ENCODE measurements at places on chromosomes 7 and 10. TPM values are rescaled to one million over a fixed set of nuclear protein-coding genes. Genes with fewer than 3 reads are reported as not detected.

DNA sequence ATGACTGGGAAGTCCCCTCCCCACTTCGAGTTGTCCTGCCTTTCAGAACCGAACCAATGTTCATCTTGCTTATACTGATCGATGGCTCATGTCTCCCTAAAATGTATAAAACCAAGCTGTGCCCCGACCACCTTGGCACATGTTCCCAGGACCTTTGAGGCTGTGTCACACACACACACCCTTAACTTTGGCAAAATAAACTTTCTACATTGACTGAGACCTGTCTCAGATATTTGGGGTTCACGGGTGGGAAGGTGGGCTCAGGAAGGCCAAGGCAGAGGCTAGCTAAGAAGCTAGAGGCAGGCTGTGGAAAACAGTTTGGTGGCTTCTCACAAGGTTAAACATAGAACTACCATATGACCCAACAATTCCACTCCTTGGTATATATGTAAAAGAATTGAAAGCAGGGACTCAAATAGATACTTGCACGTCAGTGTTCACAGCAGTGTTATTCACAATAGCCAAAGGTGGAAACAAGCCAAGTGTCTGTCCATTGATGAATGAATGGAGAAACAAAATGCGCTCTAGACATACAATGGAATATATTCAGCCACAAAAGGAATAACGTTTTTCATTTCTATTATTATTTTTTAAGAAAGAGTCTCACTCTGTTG lies 15.4 kb downstream of the PRF1 start:
- DNase-seq: no peak

DNA sequence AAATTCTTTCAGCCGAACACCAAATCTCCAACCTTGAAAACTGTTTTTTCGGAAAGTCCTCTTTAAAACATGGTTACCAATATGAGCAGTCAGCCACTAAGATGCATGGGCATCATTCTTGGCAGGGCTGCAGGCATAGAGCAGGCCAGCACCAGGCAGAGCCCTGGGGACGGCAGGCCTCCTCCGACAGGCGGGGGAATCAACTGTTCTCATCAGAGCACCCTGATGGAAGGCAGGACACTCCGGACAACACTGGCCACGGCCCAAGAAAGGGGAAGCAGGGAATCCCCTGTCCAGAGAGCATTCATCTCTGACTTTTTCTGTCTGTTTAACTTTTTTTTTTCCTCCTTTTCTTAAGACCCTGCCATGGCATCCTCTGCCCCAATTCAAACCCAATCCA lies 1.4 kb upstream of the NOS3 start:
- no peak for DNase-seq

PDE6C gene
- total RNA-seq: not detected

- DNase-seq: no peak
These were observed 13.6 kb downstream of the CLIP2 start for GRCh38 chr7:74302745-74303221.

DNA sequence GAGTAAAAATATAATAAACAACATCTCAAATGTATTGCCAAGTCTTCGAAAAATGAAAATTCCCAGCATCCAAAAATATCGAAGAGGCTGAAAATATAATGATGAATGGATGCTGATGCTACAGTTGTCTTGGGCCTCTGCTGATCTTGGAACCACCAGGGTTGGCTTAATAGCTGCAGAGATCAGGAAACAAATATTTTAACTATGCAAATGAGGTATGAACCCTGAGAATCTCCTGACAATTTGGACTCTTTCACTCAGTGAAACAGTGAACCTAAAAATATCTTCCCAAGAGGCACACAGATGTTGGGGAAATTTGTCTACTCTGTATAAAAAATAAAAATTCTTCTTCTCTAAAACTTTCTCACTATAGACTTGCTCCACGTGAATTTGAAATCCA lies 97.7 kb upstream of the EGFR start:
- DNase-seq: no peak

- peak; percentile 89 for DNase-seq
These were observed 43.2 kb upstream of the FAM133B start for GRCh38 chr7:92633211-92633906.

DNA sequence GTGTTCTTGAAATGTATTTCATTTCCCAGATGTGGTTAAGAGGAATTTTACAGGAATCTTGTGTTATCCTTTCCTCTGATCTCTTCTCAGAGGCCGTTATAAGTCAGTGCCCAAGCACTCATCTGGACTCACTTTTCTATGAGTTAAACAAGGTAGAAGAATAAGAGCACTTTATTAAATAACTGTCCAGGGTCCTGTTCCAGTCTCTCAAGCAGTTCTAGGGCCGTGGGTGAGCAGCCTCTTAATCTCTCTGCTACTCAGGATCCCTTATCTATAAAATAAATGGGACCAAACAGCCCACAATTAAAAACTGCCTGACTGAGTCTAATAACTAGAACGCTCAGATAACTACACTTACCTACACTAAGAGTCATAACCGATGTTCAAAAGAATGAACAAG lies 111.2 kb downstream of the OSBPL3 start:
- no peak for DNase-seq

- DNase-seq: no peak
These were observed 201.5 kb downstream of the ADAM12 start for GRCh38 chr10:126186766-126187165.

DNA sequence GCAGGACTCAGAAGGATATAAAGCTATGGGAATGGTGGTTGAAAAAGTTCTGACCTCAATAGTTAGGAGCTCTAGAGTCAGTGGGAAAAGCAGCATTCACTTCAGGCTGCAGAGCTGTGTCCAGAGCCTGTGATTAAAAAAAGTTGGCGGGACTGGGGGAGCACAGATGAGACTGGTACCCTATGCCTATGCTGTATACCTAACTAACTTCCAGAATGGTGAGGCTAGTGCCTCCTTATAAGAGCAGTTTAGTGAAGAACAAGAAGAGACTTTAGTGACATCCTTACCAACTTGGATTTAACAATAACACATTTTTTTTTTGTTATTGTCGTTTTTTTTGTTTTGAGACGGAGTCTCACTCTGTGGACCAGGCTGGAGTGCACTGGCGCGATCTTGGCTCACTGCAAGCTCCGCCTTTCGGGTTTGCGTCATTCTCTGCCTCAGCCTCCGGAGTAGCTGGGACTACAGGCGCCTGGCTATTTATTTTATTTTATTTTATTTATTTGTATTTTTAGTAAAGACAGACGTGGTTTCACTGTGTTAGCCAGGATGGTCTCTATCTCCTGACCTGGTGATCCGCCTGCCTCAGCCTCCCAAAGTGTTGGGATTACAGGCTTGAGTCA lies 6.6 kb upstream of the ZNF282 start:
- no peak for DNase-seq

ZNF488 gene
- 2.1 TPM for total RNA-seq

DNA sequence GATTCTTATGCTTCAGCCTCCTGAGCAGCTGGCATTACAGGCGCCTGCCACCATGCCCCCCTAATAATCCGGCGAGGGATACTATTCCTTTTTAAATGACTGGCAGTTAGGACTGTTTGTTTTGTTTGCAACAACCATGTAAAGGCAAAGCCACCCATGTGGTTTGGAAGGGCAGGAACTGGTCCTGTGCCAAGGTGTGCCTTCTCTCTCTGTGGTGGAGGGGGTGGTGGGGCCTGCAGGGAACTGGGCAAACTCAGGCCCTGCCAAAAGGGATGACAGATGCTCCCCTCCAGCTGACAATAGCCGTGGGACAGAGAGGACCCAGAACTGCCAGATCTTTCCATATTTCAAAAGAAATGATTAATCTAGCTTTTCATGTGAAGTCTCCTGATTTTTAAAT lies 23.5 kb upstream of the WAPL start:
- DNase-seq: no peak

GRID1 gene
- 0.52 TPM for total RNA-seq

- DNase-seq: no peak
These were observed 521.5 kb downstream of the SUGCT start for GRCh38 chr7:40656349-40656748.

GRCh38 chr7:27438881-27439589 lies 196.4 kb downstream of the EVX1 start:
- DNase-seq: no peak

DNA sequence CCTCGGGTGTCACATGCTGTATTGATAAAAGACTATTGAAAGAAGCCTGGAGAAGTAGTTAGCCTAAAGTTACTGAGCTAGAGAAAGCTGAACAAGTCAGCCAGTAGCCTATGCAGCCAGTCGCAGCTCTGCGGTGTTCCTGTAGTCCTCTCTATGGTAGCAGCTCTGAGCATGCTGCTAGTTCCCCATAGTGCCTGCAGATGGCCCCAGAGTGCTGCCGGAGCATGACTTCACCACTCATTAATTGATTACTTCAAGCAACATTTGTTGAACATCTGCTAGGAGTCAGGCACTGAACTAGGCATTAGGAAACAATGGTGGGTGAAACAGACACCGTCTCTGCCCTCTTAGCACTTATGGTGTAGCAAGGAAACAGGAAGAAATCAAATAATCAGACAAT lies 422.7 kb downstream of the SORCS3 start:
- no peak for DNase-seq

ZNF32 gene
- 25.8 TPM for total RNA-seq

DNA sequence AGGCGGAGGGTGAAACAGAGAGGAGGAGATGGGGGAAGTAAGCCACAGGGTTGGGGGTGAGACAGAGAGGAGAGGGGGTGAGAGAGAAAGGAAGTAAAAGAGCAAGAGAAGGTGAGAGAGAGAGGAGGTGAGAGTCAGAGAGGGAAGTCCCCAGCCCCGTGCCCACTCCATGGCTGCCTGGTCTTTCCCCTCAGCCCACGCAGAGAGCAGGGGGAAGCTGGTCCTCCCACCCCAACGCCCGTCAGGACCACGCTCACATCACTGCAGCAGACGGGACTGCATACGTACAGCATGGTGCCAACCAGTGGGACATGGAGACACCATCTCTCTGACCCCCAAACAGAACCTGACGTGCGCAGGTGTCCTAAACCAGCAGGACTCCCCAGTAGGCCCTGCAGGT lies 12.1 kb upstream of the PDGFA start:
- no peak for DNase-seq

PPIA gene
- 3,738 TPM for total RNA-seq

- DNase-seq: no peak
These were observed 66.2 kb downstream of the TBXAS1 start for GRCh38 chr7:139895141-139895829.

GRCh38 chr10:59687657-59688056 lies 22.0 kb downstream of the SLC16A9 start:
- DNase-seq: no peak

DNA sequence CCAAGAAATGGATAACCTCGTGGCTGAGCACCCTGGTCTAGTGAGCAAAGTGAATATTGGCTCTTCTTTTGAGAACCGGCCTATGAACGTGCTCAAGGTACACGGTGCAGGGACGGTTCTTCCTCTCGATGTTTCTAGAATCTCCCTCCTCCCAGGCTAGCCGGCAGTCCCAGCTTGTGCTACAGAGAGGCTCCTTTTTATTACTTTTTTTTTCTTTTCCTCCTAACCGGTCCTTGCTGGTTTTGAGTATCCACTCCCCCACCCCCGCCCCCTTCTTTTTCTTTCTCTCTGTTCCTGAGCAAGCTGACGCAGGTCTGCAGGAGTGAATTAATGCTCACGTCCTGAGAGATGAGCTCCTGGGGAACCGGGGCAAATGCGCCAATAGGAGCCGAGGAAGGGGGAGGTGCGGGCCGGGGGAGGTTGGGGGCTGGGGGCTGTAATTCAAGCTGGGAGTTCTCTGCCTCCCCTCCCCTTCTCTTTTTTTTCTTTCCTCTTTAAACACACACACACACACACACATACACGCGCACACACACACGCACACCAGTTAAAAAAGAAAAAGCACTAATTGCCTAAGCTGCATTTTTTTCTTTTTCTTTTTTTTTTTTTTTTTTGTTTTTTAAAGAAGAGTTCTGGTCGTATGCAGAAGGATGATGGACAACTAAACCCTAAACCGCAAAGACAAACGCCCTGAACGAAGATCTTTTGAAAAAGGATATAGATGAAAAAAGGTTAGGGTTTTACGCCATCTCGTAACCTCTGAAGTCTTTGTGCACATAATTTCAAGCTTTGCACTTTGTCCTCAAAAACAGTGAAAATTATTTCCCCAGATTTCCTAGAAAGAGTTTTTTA lies 6.6 kb downstream of the CPA2 start:
- no peak for DNase-seq

DNA sequence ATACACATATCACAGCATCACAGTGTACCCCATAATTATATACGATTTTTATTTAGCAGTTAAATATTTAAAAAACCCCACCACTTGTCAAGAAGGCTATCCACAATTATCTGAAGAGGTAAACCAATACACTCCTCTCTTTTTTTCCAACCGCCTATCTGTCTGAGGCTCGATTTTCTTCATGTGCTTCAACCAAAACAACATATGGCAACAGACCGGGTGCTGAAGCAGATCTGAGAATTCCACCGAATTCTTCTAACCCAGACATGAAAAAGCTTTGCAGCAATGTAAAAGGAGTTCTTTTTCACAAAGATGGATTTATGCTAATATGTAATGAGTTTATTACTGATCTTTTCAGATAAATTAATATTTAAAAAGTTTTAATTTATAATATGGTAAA lies 132.4 kb upstream of the RHEB start:
- DNase-seq: no peak

GRCh38 chr10:113735913-113736312 lies 15.6 kb upstream of the PLEKHS1 start:
- peak; percentile 30 for DNase-seq

DNA sequence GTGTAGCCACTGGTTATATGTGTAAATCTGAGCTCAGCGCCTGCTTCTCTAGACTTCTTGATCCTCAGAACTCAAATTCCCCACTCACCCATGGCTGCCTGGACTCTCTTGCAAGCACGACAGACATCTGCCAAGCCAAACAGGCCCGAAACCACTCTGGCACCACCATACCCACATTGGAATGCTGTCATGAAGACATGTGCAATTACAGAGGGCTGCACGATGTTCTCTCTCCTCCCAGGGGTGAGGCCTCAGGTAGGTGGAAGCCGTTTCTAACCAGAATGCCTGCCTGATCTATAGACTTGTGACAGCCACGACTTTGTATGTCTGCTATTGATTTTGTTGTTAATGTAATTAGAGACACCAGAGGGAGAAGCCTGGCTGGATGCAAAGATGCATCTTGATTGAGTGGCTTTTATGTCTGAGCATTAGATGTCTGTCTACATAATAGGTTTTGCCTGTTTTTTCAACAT lies 4.0 kb downstream of the BAMBI start:
- no peak for DNase-seq

UPK3B gene
- total RNA-seq: not detected

STRIP2 gene
- 6.3 TPM for total RNA-seq

- DNase-seq: no peak
These were observed 112.0 kb downstream of the GRK5 start for GRCh38 chr10:119319161-119319919.

OIT3 gene
- total RNA-seq: not detected

GRCh38 chr10:122078965-122079795 lies 90.2 kb downstream of the TACC2 start:
- no peak for DNase-seq

IFIT1 gene
- 3.4 TPM for total RNA-seq

DNA sequence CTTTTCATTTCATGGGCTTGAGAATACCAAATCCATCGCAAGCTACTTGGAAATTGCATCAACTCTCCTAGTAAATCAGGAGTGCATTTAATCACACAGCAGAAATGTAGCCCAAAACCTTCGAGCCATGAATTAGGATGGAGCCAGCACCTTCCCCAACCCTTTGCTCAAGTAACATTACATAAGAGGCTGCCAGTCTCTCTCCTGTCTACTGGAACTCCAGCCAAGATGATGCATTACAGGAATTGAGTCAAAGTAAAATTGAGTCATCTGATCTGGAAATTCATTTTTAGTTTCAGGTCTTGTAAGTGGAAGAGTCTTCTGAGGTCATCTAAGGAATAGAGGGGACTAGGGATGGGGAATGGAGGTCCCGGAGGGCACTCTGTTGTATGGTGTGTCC lies 69.7 kb upstream of the FHIP2A start:
- no peak for DNase-seq

Data from epithelial cell of proximal tubule (primary cell).